ENCODE measurements at places on chromosomes 13 and 19.

DNA sequence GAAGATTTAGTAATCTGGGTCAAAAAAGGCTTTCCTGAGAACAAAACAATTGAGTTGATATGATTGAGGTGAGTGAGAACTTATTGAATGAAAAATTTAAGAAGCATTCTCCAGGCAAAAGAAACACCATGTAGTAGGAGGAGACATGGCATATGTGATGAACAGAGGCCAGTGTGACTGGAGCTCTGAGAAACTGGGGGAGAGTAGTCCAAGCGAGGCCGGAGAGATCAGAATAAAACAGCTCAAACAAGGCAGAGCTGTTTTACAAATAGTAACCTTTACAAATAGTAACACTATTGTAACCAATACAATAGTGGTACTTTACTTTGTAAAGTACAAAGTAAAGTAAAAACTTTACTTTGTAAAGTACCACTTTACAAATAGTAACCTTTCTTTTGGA, 1159.1 kb downstream of the PCDH9 start:
- no peak for DNase-seq

DNA sequence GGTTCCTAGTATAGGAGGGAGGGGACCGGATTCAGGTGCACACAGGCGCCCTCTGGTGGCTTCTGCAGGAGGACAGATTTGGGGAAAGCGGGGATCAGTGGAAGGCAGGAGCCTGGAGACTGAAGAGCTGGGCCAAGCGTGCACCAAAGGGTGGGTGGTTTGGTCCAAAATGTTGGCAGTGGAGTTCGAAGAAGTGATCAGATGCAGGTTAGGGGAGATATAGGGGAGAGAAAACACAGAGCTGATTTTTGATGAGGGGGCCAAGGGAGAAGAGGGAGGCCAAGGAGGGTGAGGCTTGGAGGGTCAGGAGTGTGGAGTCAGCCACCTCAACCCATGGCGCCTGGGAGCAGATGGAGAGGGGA, 6.8 kb upstream of the CARM1 start:
- peak; percentile 84 for DNase-seq

- DNase-seq = no peak
Measured at GRCh38 chr19:35607661-35608060, 4.9 kb upstream of the HAUS5 start.

GRCh38 chr13:44237881-44238421, 135.7 kb upstream of the SERP2 start:
- DNase-seq = no peak

- DNase-seq = no peak
Measured at GRCh38 chr13:50923272-50923671, 13.7 kb downstream of the RNASEH2B start.

- no peak for DNase-seq
Measured at GRCh38 chr19:4455719-4456475, 1.7 kb downstream of the UBXN6 start.

- no peak for DNase-seq
Measured at GRCh38 chr19:10518444-10519361, 1.5 kb upstream of the S1PR5 start.

DNA sequence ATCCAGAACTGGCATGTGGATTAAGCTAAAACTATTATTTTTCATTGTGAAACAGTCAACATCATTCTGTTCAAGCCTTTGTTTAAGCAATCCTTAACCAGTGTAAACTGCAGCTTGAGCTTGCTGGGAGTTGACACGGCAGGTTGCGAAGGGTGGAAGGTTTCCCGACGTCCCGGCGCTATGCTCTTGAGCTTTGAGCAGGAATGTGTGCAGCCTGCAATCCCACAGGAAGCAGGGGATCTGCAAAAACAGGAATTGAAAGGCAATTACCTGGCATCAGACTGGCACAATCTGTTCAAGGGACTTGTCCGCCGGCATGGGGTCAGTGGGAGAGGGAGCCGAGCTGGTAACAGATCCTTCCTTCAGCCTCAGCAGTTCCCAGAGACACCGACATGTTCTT, 586.7 kb upstream of the SGCG start:
- no peak for DNase-seq

DNA sequence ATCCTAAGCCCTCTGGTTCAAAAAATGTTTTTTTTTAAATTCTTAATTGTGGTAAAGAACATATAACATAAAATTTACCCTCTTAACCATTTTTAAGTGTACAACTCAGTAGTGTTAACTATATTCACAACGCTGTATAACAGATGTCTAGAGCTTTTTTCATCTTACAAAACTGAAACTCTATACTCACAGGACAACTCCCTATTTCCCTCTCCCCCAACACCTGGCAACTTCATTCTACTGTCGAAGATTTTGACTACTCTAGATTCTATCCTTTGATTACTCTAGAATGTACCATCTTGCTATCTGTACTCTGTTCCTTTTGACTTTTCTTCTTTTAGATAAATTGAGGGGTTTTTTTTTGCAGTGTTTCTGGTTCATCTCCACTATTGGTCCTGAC, 200.4 kb downstream of the KLF12 start:
- no peak for DNase-seq

DNA sequence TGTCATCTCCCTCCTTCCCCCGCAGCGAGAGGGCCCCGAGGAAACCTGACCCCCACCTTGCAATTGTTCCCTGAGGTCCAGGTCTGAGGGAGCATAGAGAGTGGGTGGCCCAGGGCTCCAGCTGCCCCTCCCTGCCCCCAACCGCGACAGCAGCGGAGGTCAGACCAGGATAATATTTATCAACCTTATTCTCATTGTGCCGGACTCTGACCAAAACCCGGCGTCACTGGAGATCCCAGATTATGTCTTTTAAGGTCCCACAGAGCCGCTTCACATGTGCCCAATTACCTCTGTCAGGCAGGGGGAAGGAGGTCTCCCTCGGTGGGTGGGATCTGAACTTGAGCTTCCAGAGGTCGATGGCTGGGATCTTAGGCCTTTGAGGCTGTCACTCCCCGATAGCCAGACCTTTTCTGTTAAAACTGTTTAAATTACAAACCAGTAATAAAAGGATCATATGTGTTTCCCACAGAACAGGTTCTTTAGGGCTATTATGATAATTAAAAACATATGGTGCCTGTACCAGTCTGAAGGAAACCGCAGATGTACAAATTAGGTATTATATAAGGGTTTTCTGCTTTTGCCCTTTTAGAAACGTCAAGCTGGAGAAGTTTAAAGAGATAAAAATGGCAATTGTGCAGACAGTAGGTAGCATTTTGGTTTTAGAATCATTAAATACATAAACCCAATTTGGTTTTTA, 195.5 kb downstream of the ZNF536 start:
- DNase-seq = no peak

DNA sequence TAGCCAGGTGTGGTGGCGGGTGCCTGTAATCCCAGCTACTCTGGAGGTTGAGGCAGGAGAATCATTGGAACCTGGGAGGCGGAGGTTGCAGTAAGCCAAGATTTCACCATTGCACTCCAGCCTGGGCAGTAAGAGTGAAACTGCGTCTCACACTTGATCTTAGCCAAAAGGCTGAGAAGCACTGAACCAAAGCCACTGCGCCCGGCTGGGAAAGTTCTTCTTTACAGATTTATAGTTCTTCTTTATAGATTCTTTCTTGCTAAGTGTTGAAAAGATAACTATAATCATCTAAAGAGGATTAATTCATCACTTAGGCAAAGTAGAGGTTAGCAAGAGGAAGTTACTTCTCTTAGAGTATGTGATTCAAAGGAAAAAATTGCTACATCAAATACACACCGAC, 11.1 kb downstream of the ZNF417 start:
- no peak for DNase-seq

GRCh38 chr19:10919352-10920287, 8.8 kb downstream of the YIPF2 start:
- DNase-seq = no peak

DNA sequence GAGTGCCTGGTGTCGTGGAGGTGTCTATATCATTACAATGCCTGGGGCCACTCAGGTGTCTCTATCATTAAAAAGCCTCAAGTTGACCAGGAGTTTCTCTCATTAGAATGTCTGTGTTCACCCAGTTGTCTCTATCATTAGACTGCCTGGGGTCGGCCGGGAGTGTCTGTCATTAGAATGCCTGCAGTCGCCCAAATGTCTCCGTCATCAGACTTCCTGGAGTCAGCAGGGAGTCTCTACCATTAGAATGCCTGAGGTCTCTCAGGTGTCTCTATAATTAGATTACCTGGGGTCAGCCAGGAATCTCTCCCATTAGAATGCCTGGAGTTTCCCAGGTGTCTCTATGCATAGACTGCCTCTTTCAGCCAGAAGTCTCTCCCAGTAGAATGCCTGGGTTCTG, 1477.6 kb downstream of the UQCRFS1 start:
- DNase-seq = peak; percentile 22

- DNase-seq = no peak
Measured at GRCh38 chr19:3479834-3480215, 500 bp downstream of the SMIM24 start.

- DNase-seq = no peak
Measured at GRCh38 chr13:42893214-42893671, 98.8 kb downstream of the EPSTI1 start.
